Fibroblast of upper back skin (primary cell): ENCODE measurements at places on chromosomes 2 and 18.

GRCh38 chr2:10324095-10324832 is 21.6 kb downstream of the HPCAL1 start:
- peak; percentile 37 for DNase-seq

DNA sequence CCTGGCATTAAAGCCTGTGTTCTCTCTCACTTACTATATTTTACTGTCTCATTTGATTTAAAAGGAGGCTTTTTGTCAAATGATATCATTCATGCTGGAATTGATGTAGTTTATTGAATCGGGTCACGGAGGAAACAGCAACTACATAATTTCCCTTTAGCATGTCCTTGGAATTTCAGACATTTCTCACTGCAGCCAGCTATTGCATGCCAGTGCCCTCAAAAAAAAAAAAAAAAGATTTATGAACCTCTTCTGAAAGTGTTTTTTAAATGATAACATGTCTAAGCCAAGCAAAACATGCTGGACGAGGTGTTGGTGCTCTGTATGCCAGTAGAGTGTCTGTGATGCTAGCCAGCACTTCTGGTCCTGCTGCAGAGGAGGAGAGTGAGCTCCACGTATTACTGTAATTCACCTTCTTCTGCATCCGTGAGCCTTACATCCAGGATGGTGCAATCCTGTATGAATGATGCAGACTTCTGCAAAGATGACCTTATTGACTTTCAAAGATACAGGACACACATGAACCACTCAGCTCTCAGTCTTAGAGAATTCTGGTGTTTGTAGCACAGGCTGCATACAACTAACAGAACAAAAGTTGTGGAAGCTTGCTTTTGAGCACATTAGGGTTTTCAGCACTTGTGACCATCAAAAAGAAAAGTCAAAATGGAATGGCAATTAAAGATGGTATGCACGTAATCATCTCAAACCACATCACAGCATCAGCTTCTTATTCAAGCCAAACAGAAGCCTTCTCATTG is 31.1 kb downstream of the UGP2 start:
- DNase-seq, result peak; percentile 44

DNA sequence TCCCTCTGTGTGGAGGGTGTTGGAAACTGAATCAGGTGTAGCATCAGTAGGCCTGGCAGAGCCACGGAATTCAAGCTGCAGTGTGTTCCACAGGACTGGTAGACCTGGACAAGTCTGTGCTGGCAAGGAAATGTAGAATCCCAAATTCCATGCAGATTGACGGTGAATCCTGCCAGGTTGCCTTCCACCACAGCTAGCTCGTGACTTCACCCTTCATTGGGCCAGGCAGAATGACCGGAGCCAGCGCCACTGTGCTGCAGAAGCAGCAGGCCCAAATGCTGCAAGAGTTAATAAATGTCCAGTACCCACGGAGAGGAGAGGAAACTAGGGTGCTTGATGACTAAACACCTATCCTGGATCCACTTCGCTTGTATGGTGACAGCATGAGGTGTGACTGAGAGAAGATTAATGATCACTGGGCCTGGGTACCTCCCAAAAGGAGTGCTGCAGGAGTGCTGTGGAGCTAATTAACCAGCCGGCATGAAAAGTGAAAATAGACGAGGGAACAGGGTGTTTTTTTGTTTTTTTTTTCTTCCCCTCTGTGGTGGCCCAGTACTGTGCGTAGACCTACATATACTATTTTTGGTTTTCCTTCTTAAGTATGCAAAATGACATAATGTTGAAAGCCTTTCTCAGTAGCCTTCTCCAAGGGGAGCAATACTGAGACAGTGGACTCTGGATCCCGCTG is 122.2 kb downstream of the TANC1 start:
- DNase-seq, result peak; percentile 37

DNA sequence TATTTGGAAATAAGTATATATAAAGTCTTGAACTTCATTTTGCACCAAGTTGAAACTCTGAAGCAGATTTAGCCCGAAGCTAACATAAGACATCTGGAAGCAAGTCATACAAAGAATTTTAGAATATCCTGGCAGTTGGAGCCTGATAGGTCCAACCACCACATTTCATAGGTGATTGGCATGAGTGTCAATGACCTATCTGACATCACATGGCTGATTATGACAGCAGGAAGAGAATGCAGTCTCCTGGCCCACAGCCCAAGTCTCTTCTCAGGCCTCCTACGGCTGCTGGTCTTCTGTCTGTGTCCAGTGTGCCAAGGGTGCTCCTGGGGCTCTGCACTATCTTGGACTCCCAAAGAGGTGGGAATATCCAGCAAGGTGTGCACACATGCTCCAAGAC is 325.7 kb upstream of the ACVR2A start:
- DNase-seq, result no peak

GRCh38 chr2:44367591-44367990 is 5.8 kb downstream of the CAMKMT start:
- DNase-seq, result no peak

DNA sequence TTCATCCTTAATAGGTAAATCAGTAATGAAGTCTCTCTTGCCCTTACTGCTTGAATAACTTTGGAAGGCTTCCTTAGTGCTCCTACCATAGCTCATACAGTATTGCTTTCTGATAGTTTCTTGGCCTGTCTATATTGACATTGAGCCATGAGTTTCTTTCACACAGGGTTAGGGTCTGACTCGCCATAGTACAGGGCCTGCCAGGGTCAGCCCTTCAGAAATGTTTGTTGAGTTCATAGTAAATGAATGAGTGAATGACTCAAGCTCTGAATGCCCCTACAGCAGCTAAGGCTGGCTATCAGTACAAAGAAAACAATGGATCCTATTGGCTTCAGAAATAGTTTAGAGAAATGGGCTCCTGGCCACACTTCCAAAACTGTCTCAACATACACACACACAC is 65.0 kb upstream of the LRATD1 start:
- DNase-seq, result peak; percentile 40

DNA sequence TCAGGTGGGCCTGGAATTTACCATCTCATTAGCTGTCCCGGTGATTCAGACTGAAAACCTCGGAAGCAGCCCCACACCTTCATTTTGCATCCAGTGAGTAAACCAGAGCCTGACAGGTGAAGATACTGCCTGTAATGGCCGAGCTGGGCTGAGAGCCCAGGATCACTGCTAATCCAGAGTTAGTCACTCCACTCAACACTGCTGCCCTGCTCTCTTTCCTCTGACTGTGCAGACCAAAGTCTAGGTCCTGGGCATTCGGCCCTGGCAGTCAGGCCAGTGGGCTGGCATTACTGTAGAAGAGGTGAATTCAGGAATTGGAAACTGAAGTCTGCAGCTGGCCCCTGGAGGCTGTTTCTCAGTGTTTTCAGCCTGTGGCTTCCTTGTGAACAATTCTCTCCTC is 44.3 kb downstream of the TMEM17 start:
- peak; percentile 43 for DNase-seq

GRCh38 chr2:219526320-219527075 is 12.2 kb downstream of the ASIC4 start:
- no peak for DNase-seq

GRCh38 chr2:172012677-172013391 is 13.1 kb downstream of the METAP1D start:
- DNase-seq, result no peak

DNA sequence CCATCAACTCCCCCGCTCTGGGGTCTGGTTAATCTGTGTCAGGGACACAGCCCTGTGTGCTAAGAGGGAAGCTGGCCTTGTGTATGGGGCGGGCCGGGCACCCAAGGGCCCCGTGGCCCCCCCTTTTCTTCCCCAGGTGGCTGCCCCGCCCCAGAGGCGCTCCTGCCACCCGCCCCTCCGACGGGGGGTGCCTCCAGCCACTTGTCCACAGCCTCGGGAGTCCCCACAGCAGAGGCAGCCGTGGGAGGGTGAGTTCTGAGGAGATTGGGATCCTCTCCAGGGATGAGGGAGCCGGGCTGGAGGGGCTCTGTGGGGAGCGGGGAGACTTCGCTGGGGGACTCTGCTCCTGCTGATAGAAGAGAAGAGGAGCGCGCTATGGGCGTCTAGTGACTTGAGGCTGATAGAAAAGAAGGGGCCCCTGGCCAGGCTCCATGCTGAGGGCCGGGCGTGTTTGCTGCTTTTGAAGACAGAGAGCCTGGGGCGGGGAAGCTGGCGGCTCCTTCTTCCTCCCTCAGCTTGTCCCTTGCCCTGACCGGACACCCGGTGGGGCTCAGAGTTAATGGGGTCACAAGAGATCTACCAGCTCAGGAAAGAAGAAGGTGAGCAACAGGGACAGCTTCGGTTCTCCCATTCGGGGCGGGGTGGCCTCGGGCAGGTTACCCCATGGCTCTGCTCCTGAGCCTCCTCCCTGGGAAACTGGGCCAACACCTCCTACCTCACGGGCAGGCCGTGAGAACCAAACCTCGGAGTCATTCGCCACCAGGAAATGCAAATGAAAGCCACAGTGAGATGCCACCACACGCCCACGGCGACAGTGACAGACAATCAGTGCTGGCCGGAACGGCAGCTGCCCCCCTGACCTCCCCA is 89.4 kb upstream of the TAF1B start:
- DNase-seq, result no peak

DNA sequence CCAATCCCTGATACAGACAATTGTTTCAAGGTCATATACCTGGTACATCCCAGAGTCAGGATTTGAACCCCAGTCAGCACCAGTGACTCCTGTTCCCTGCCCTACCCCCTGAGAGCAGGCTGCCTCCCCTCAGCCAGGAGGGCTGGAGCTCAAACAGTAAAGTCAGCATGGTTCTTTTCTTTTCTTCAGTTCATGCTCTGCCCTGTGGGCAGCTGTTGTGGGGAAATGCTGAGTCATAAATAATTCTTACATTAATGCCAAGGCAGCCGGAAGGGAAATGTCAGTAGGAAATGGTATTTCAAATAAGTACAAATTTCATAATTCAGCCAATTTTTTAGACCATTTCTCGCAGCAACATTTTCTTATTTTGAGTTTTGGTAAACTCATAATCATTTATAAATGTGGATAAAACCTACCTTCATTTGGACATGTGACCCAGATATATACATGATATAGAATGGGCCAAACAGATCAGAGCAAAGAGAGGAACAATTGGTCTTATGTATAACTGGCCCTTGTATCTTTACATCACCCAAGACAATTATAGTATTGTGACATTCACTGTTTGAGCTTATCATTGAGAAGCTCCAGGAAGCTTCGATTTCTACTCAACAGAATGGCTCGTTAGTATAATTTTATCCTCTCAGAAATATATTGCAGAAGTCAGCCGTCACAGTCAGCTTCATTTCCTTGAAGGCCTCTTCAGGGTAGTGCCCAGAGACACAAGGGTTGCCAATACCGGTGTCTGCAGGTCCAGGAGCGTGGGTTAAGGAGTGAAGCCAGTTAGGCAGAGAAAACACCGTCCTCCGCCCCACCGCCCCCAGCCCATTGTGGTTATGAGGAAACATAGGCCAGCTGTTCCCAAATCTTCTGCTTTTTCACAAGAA is 28.0 kb upstream of the SCYGR1 start:
- DNase-seq, result peak; percentile 60

DNA sequence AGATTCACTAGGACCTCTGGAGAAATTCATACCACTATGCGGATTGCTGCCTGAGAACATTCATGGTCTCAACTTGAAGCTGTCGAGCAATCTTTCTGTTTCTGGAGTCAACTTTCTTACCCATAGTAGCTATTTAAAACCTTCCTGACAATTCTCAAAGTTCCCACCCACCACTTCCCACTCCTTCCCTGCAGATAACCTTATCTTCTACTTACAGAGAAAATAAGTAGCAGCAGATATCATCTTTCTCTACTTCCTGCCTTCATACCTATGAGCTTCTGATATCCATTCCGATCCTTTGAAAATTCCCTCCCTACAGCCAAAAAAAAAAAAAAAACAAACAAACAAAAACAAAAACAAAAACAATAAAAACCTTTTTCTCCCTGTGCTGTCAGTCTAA is 81.2 kb upstream of the CYRIA start:
- no peak for DNase-seq

DNA sequence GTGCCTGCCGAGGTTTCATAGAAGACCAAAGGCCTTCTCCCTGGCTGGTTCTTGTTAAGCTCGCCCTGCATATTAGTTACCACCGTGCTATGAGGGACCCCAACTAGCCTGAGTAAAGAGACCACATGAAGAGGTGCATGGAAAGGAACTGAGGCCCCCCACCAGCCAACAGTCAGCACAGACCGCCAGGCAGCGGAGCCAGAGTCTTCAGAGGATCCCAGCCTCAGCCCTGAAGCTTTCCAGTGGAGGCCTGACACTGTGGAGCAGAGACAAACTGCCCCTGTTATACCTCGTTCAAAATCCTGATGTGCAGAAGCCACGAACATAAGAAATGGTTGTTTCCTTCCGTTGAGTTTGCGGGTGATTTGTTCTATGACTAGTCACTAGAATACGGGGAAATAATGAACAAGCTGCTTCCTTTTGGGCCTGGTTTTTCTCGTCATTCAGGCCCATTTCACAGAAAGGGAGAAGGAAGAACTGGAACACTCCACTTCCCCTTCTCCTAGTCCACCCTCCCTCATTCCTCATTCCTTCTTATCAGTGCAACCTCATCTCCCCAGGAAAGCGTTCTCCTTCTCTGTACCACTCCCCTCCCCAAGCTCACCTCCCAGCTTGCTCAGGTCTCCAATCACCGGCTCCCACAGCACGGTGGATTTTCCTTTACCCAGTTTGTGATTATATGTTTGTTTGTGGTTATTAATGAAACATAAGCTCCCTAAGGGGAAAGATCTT is 3.0 kb upstream of the GLI2 start:
- no peak for DNase-seq

- no peak for DNase-seq
These were observed 10.8 kb downstream of the PAX3 start for GRCh38 chr2:222287862-222288479.

DNA sequence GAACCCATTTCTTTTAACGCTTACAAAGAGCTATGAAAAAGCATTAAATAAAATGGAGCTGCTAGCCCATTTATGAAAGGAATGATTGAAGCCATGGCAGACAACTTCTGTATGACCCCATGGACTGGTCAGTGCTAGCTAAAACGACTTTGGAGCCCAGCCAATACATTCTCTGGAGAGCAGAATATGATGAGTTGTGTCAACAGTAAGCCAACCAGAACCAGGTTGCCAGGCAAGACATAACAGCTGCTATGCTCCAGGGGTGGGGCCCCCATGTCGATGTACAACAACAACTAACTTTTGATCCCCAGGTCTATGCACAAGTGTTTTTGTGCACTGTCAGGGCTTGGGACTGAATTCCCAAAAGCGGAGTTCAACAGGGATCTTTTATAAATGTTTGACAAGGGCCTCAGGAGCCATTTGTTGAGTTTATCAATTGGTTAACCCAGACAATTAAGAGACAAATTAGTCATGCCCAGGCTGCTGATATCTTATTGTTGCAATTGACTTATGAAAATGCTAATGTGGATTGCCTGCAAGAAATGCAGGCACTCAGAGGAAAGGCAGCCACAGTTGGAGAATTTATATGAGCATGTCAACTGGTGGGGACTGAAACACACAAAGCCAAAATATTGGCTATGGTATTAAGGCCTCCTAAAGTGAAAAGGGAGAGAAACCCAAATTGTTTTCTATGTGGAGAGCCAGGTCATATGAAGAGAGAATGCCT is 64.6 kb upstream of the MYO3B start:
- no peak for DNase-seq
